ENCODE measurements at places on chromosomes 1 and 21.

DNA sequence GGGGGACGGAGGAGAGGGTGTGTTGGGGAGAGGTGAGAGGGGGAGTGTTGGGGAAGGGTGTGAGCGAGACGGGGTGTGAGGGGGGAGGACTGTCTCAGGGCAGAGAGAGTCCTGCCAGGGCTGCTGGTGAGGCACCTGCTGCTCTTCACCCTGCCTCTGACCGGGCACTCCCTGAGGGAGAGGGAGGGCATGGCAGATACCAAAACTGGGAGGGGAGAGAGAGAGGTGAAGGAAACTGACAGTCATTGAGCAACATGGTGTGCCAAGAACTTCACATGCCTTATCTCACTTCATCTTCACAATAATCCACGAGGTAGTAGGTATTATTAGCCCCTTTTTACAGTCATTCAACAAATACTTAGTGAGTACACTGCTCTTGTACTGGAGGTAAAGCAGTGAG is 61.3 kb upstream of the ARTN start:
- no peak for DNase-seq

DNA sequence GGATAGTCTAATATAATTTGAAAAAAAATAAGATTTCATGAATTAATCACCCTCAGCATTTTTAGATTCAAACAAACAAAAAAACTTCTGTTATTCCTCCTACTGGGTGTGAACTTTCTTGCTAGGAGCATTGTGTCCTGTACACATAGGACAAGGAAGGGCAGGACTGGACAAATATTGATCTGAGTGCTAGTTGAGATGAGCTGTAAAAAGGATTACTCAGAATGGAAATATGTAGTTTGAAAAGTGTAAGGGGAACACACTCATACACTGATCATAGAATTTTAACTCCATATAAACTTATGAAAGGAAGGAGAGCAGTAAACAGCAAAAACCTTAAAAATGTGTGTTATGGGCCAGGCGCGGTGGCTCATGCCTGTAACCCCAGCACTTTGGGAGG is 156.5 kb upstream of the ZNF648 start:
- no peak for DNase-seq

DNA sequence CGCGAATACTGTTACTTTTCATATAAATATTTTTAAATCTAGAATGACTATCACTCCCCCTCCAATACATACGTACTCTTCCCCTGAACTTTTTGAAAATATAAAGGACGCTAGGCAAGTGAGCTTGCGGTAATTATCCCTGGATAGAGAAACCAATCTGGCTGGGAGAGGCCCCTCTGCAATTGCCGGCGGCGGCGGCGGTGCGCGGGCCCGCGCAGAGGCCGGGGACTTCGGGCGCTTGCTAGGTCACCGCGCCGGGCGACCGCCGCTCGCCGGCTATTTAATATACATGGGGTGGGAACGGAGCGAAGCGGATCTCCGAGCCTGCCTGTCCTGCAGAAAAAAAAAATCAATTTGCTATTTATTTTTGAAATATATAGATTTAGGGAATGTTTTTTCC is 416.3 kb upstream of the ESRRG start:
- no peak for DNase-seq

DNA sequence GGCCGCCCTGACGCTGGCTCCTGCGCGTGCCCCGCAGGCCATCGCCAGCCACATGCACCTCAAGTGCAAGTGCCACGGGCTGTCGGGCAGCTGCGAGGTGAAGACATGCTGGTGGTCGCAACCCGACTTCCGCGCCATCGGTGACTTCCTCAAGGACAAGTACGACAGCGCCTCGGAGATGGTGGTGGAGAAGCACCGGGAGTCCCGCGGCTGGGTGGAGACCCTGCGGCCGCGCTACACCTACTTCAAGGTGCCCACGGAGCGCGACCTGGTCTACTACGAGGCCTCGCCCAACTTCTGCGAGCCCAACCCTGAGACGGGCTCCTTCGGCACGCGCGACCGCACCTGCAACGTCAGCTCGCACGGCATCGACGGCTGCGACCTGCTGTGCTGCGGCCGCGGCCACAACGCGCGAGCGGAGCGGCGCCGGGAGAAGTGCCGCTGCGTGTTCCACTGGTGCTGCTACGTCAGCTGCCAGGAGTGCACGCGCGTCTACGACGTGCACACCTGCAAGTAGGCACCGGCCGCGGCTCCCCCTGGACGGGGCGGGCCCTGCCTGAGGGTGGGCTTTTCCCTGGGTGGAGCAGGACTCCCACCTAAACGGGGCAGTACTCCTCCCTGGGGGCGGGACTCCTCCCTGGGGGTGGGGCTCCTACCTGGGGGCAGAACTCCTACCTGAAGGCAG is 23.4 kb upstream of the ARF1 start:
- DNase-seq: no peak

DNA sequence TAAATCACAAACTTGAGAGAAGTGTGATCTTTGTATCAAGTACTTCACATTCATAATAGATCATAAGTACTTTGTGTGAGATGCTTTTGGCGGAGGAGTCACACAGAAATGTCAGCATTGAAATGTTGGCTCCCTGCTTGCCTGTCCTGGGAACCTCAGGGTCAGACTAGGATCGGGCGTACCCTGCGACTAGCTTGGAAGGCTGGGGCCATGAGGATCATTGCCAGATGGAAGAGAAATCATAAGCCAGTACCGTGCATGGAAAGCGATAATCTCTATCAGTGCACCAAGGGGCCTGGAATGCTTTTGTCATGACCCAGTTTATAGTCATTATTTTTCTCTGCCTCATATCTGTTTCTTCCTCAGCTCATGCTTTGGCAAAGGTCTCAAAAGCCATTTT is 35.5 kb downstream of the MTR start:
- DNase-seq: no peak

DNA sequence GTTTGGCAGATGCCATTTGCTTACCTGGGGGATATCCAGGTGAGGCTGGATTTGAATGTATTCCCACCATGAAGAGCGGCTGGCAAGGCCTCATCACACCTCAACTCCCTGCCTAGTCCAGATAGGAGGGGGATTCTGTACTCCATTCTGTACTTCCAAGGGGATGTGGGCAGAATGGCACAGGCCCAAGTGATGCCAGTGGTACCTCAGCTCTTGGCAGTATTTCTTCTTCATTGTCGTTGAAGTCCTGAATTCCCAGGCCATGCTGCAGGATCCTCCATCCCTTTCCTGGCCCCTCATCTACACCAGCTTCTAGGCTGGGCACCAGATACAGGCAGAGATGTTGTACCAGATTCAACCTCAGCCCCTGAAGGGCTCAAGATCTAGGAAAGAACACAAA is 47.9 kb downstream of the KLHDC7A start:
- DNase-seq: no peak

- no peak for DNase-seq
These were observed 20.5 kb upstream of the PTGS2 start for GRCh38 chr1:186700722-186701121.

DNA sequence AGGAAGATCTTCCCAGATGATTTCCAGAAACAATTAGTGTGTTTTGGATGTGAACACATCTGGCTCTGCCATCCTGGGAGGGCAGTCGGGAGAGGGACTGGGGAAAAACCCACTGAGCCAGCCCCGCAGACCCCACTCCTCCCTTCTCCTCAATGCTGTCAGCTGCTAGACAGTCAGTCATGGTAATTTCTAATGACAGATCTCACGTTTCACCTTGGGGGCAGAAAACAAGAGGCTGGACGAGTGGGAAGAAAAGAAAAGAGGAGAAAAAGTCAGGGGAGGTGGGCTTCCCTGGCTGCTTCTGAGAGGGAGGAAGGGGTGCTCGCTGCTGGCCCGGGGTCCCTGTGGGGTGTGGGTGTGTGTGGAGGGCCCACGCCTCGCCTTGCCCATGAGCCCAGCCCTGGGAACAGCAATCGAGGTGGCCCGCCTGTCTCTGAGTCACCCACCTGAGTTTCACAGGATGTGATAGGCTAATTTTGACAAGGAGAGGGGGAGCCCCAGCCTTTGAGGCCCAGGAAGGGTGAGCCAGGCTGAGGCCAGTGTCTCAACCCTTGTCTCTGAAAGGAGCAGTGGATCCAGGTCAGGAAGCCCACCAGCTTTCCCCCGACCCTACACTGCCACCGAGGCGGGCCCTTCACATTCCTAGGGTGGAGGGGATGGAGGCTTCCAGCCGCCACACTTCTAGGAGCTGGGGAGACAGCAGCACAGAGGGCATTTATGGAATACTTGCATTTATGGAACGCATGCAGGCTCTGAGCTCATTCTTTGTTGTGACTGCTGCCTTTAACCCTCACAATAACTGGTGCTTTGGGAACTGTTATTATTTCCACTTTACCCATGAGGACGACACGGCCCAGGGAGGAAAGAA is 49.1 kb upstream of the IFNLR1 start:
- no peak for DNase-seq

DNA sequence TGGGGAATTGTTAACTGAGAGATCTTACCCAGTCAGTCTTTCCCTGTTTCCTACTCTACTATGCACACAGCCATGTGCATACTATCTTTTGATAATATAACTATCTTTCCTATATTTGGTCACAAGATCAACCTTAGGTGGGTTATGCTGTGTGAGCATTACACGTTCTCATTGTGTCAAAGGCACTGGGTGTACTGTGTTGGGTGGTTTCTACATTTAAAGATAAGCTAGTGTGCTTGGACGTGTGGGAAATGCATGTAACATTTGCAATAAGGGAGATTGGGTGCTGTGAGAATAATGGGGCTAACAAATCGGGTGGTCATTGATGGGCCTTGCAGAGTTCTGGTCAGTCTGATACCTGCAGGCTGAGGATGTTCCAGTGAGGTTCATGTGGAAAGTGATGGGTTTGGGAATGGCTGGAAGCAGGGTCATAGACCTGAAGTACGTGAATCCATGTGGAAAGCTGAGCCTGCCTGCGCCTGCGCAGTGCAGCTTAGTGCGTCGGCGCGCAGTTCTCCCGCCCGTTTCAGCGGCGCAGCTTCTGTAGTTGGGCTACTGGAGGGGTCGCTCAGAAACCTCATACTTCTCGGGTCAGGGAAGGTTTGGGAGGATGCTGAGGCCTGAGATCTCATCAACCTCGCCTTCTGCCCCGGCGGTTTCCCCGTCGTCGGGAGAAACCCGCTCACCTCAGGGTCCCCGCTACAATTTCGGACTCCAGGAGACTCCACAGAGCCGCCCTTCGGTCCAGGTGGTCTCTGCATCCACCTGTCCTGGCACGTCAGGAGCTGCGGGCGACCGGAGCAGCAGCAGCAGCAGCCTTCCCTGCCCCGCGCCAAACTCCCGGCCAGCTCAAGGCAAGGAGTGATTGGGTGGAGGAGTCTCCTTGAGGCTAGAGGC is at the start of gene MSH4:
Gene MSH4 (plus strand): TSS at position 507 of the 897 bp plus-strand sequence. CDS start 104 bp downstream, at position 611.
- no peak for DNase-seq

DNA sequence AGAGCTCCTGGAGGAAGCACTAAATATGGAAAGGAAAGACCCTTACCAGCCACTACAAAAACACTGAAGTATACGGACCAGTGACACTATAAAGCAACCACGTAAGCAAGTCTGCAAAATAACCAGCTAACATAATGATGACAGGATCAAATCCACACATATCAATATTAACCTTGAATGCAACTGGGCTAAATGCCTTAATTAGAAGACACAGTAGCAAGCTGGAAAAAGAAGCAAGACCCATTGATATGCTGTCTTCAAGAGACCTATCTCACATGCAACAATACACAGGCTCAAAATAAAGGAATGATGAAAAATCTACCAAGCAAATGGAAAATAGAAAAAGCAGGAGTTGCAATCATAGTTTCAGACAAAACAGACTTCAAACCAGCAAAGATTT is 31.0 kb downstream of the C1orf185 start:
- no peak for DNase-seq

DNA sequence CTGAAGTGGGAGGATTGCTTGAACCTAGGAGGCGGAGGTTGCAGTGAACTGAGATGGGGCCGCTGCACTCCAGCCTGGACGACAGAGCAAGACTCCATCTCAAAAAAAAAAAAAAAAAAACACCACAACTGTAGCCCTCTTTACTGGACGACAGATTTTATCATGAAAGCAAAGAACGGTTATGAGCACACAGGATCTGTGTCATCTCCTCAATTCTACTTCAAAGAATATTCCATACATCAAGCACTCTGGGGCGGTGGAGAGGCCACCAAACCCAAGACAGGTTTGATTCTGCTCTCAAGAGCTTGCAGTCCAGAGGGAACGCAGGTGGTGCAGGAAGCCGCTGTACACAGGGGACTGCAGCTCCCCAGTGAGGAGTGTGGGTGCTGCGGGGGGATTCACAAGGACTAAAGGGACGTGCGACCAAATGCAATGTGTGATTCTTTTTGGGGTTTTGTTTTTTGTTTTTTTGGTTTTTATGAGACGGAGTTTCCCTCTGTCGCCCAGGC is 110.1 kb downstream of the SPSB1 start:
- no peak for DNase-seq

DNA sequence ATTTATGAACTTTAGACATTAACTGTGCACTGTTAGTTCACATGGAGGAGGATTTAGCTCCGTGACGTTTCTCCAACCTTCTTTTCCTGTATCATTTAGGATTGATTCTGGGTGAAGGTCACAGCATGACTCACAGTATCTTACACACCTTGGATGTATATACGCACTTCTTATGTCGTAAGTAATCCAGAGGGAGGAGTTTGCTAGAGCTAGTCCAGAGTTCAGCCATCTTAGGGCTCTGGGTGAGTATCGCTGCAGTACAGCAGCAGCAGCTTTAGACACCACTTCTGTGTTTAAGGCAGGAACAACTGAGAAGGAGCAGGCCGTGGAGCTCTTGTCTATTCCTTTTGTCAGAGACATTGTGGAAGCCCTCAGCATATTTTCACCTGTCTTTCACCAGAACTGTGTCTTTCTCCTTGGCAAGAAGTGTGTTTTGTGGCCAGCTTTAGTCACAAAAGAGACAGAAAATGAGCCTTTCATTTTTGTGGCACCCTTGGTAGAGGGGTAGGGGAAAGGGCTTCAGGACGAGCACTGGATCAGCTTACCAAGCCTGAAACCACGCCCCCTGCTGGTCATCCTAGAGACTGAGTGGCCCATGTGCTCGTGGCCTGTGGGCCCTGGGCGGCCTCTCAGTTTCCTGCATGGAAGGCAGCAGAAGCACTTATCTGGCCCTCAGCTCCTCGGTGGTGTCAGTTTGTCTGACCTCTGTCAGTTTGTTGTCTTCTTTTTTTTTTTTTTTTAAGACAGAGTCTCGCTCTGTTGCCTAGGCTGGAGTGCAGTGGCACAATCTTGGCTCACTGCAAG is 64.0 kb downstream of the ADARB1 start:
- DNase-seq: peak; percentile 74

GRCh38 chr1:195141294-195141693 is 1466.9 kb downstream of the KCNT2 start:
- no peak for DNase-seq

GRCh38 chr1:24846671-24847070 is 83.4 kb downstream of the RUNX3 start:
- DNase-seq: no peak

GRCh38 chr1:205726619-205727125 is 23.3 kb downstream of the NUCKS1 start:
- DNase-seq: no peak

- peak; percentile 5 for DNase-seq
These were observed 51.2 kb downstream of the CCDC185 start for GRCh38 chr1:223444411-223444810.

- DNase-seq: no peak
These were observed 3.5 kb downstream of the TIE1 start for GRCh38 chr1:43304314-43304681.

DNA sequence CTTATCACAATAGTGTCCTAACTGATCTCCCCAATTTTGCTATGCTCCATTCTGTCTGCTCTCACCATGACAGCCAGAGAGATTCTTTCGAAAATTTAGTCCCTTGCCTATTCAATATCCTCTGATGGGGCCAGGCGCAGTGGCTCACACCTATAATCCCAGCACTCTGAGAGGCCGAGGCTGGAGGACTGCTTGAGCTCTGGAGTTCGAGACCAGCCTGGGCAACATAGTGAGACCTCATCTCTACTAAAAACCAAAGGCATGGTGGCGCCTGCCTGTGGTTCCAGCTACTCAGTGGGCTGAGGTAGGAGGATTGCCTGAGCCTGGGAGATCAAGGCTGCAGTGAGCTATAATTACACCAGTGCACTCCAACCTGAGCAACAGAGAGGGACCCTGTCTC is 16.1 kb upstream of the PDZK1IP1 start:
- no peak for DNase-seq
